ENCODE measurements at places on chromosomes 11 and 22.

DNA sequence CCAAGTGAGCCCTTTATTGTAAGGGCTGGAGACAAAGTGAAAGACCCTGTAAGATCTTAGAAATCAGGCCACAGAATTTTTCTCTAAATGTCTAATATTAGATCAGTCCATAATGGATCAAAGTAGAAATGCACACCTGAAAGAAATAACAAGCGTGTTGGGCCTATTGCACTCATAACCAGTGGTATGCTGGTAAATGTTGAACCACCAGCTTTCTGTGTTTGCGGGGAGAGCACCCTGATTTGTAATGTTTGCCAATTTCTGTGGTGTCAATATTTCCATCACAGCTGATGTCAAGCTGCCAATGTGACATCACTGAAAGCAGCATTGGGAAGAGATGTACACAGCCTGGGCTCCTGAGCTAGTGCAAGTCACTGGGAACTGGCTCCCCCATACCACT is 46.2 kb downstream of the ENDOD1 start:
- no peak for DNase-seq

DNA sequence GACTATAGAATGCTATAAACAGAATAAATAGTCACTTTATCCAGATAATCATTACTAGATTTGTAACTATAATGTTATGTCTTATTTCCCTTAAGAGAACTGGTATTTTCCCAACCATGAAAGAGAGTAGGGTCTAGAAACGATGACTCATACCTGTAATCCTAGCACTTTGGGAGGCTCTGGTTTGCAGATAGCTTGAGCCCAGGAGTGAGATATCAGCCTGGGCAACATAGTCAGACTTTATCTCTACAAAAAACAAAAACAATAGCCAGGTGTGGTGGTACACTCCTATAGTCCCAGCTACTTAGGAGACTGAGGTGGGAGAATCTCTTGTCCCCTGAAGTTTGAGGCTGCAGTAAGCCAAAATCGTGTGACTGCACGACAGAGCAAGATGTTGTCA is 30.9 kb downstream of the OR52A5 start:
- DNase-seq, result no peak

- DNase-seq, result peak; percentile 33
These were observed 16.1 kb downstream of the CPT1A start for GRCh38 chr11:68825571-68825970.

DNA sequence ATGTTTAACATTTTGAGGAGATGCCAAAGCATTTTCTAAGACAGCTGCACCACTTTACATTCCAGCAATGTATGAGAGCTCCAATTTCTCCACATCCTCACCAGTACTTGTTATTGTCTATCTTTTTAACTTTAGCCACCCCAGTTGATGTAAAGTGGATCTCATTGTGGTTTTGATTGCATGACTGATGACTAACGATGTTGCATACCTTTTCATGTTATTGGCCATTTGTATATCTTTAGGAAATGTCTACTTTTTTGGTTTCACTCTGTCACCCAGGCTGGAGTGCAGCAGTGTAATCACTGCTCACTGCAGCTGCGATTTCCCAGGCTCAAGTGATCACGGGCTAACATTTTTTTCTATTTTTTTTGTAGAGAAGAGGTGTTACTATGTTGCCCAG is 8.9 kb downstream of the TTC28 start:
- no peak for DNase-seq

GRCh38 chr11:69948256-69949141 is 129.3 kb upstream of the FGF3 start:
- DNase-seq, result no peak

DNA sequence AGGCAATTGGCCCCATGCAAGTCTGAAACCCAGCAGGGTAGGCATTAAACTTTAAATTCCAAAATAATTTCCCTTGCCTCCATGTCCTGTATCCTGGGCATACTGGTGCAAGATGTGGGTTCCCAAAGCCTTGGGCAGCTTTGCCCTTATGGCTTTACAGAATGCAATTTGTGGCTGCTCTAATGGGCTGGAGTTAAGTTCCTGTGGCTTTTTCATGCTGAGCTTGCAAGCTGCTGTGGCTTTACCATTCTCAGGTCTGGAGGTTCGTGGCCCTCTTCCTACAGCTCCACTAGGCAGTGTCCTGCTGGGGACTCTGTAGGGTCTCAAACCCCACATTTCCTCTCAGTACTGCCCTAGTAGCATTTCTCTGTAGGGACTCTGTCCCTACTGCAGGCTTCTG is 15.0 kb upstream of the BIRC3 start:
- DNase-seq, result no peak

- peak; percentile 26 for DNase-seq
These were observed 62.4 kb downstream of the PARVG start for GRCh38 chr22:44242946-44243724.

DNA sequence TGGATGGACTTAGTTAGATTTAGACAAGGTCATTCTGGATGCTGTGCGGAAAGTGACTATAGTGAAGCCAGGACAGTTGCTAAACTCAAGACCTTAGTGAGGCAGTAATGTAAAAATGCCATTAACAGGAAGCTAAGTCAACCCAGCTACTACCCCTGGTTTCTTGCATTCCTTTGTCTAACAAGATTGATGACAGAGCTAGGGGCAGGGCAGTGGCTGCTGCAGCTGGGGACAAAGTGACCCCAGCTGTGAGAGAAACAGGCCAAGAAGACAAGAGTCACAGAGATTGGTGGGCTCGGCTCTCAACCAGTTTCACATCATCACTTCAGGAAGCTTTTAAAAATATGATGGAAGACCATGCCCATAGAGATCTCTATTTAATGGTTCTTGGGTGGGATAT is 110.4 kb upstream of the POU2AF2 start:
- DNase-seq, result no peak

DNA sequence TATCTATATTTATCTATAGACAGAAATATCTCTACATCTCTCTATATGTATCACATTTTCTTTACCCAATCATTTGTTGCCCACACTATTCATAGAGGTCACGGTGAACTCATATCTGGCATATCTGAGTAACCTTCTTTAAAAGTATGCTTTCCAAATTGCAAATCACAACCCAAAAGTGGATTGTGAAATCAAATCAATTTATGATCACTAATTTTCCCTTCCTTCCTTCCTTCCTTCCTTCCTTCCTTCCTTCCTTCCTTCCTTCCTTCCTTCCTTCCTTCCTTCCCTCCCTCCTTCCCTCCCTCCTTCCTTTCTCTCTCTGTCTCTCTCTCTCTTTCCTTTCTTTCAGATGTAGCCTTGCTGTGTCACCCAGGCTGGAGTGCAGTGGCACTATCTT is 448.0 kb upstream of the CCDC90B start:
- no peak for DNase-seq

DNA sequence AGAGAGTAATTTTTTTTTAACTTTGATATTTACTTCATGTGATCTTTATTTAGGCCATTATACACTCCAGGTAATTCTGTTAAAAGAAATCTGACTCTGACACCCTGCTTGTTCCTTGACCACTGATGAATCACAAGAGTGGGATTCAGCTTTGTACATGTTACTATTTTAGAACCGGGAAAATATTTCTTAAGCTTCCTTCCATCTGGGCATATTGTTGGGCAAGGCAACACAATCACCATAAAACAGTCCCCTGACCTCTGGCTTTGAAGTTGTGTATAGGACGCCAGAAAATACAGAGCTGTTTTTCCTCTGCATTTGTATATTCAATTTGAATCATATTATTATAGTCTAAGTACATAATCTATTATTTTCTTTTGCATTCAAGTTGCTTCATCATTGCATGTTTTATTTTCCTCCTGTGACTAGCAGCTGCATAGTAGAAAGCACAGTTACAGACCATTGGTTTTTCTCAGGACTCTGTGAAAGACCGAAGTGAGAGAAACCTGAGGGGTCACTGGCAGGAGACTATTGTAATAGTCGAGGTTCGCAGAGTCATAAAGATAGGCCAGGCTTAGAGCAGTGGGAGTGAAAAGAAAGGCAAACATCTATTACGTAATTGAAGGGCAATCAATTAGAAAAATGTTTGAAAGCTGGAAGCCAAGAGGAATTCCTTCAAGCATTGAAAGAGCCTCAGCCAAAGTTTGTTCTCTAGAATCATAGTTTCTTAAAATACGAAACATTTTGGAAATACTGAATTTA is 51.8 kb upstream of the SLC36A4 start:
- no peak for DNase-seq

GRCh38 chr11:15938121-15938611 is 418.2 kb downstream of the SOX6 start:
- no peak for DNase-seq

DNA sequence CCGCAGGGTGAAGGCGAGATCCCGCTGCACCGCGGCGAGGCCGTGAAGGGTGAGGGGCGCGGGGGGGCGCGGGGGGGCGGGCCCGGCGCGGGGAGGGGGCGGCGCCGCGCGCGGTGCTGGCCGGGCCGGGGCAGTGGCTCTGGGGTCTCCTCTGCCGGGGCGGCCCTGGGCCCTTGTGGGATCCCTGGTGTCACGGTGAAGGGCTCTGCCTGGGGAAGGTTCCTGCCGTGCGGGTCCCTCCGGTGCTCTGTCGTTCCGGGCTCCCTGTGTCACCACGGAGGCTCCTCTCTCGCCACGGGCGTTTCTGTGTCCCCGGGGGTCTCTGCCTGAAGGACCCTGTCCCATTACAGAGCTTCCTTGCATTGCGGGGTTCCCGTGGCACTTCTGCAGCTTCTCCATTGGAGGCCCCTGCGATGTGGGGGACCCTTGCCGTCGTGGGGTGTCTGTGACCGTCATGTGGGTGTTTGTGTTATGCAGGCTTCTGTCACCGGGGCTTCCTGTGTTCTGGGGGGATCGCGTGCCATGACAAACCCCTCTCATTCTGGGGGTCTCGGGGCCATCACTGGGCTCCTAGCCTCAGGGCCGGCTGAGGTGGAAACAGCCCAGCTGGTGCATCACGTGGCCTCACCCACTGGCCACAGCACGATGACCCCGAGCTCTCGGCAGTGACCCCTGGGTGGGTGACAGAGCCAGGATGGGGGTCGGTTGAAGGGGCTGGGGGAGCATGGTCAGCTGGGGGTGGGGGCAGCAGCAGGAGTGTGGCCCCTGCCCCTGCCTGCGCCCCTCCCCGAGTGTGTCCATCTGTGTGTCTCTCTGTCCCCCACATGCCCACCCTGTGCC is 25.3 kb downstream of the SHANK3 start:
- DNase-seq, result no peak

DNA sequence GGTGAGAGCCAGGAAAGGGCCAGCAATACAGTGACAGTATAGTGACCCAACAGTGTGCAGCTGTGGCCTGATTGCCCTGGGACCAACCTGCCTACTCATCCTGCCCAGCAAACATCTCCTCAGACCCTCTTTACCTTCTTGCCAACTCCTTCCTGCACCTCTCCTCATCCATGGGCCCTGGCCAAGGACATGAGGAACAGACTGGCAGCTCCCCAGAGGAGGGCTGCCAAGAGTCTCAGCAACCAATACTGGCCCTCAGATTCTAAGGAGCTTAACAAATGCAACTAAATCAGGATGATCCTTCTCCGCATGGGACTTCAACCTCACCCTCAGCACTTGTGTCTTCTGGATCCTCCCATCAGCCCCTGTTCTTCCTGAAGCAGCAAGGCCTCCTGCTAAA is 77.0 kb downstream of the RPL27A start:
- no peak for DNase-seq

GRCh38 chr11:131910523-131911387 is 540.3 kb downstream of the NTM start:
- no peak for DNase-seq

- DNase-seq, result no peak
These were observed 4.2 kb upstream of the OSM start for GRCh38 chr22:30270832-30271231.

DNA sequence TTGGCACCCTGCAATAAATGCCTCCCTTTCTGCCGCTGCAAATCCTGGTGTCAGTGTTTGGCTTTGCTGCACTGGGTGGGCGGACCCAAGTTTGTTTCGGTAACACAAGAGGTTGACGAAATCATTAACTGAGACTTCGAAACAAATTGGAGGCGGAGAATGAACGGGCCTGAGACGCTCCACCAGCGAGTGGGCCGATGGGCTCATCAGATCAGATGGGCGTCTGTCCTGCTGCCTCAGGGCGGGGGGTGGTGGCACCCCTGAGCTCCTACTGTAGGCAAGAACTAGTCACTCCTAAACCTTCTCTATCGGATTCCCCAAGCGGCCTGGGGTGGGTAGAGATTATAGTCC is 918 bp upstream of the CAPN5 start:
- no peak for DNase-seq

DNA sequence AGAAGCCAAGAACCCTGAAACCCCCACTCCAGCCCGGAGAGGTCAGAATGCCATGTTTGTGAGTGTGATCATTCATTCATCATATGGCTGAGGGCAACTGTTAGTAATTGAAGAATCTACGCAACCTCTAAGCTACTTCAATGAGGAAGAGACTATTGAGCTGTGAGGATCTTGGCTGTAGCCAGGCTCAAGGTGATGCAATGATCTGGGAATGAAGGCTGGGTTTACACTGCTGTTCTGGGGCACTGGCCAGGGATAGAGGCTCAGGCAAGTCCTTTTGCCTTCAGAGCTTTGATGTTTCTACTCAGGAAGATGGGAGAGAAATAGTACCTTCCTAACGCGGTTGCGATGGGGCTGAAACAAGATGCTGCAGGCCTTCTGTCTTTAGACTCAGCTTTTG is 12.9 kb downstream of the CRYBB2 start:
- DNase-seq, result no peak

- no peak for DNase-seq
These were observed 93.2 kb upstream of the BMAL1 start for GRCh38 chr11:13184295-13184794.

DNA sequence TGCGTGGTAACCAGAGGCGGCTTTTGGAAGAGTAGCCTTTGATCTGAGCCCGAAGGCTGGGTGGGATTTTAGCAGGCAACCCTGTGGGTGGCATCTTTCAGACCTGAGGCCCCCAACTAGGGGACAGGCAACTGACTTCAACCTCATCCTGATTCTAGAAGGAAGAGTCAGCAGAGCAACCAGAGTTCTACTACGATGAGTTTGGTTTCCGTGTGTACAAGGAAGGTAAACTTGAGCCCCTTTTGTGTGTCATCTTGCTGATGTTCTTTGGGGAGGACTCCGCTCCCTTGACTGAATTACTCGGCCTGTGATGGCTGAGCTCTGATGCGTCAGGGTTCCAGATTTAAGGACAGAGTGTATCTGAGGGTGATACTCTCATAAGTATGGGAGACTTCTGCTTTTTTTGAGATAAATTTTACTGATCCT is 31.6 kb downstream of the SGSM3 start:
- no peak for DNase-seq

GRCh38 chr11:95867105-95867504 is 56.8 kb downstream of the MTMR2 start:
- no peak for DNase-seq

- DNase-seq, result no peak
These were observed 33.8 kb downstream of the TECTA start for GRCh38 chr11:121134741-121135312.

DNA sequence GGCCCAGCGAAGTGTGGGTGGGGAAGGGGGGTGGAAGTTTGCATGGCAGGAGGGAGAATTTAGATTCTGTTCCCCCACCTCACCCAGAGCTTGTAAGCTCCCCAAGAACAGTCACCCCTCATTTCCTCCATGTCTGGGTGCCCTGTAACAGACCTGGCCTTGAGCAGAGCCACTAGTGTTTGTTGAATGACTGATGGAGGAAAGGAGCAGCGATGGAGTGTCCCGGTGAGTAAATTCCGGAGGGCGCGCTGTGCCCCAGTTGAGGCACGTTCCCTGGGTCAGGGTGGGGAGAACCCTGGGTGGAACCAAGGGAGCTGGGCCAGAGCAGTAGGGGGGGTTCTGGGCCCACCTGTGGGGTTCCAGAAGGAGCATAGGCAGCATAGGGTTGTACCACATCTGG is 827 bp downstream of the NAALADL1 start:
- no peak for DNase-seq

GRCh38 chr11:95816037-95816436 is 25.7 kb downstream of the CEP57 start:
- DNase-seq, result no peak

GRCh38 chr11:39641751-39642150 is 1817.7 kb downstream of the LRRC4C start:
- no peak for DNase-seq
